ENCODE measurements at places on chromosomes 16 and 17. TPM values are rescaled to one million over a fixed set of nuclear protein-coding genes. Genes with fewer than 3 reads are reported as not detected.

Gene CCDC43
- total RNA-seq, result 71.5 TPM

Gene ABCC12
- not detected for total RNA-seq

Gene IGF2BP1
- total RNA-seq, result 8.6 TPM

Gene KRT20
- not detected for total RNA-seq

Gene GPR142
- not detected for total RNA-seq

Gene HEATR9
- total RNA-seq, result not detected

DNA sequence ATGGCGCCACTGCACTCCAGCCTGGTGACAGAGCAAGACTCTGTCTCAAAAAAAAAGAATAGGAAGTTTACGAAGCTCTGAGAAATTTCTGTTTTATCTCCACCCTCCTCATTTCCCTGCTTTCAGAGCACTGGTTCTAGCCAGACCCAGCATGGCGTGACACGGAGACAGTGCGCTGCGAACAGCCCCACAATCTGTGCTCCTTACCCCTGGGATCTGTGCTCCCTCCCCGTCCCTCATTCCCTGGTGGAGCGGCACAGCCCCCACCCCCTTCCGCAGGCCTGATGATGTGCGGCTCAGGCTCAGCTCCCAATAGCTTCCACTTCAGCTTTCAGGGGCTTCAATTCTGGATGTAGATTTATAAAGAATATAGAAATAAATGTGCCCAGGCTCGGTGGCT is 56.1 kb upstream of the ENDOV start:
- no peak for DNase-seq

GRCh38 chr17:73376152-73376551 is 64.4 kb upstream of the CDC42EP4 start:
- DNase-seq, result no peak

- DNase-seq, result no peak
Measured at GRCh38 chr17:45953561-45953960, 45.5 kb upstream of the STH start.

DNA sequence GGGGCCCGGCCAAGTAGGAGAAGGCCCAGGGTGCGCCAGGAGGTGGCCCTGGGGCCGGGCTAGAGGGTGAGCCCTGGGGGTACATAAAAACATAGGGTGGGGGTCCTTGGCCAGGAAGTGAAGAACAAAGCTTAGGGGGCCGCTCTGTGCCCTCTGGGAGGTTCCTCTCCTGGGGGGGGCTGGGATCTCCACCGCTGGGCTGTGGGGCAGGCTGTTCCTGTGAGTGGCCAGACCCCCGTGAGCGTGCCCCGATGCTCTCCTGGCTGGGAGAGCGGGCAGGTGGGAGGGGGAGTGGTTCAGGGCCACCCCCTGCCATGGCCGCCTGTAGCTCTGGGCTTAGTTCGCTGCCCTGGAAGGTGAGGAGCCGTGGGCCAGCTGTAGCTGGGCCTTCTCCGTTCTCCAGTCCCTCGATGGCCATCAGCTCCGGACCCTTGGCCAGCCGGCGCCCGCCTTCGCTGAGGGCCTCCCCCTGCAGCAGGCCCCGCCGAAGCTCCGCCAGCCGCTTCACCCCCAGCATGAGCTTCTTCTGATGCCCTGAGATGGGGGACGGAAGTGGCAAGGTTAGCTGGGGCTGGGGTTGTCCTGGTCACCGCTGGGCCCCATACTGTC is 12.5 kb downstream of the CASKIN2 start:
- no peak for DNase-seq

- DNase-seq, result no peak
Measured at GRCh38 chr17:19369846-19370492, 7.4 kb upstream of the B9D1 start.

GRCh38 chr16:51431517-51432241 is 280.6 kb upstream of the SALL1 start:
- DNase-seq, result no peak

DNA sequence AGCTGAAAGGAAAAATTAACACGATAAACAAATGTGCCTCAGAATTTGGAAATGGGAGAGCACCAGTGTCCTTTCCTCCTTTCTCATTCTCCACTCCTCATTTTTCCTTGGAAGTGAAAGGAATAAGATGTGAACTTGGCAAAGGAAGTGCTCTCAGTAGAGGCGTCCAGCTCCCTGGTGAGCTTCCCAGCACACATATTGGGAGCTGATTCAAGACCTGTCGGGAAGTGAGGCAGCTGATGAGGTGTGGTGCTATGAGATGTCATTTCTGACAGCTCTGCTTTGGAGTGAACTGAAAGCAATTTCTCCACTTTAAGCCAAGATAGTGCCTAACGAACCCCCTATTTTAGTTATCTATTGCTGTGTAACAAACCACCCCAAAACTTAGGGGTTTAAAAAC is 238.5 kb upstream of the IRX3 start:
- DNase-seq, result no peak

DNA sequence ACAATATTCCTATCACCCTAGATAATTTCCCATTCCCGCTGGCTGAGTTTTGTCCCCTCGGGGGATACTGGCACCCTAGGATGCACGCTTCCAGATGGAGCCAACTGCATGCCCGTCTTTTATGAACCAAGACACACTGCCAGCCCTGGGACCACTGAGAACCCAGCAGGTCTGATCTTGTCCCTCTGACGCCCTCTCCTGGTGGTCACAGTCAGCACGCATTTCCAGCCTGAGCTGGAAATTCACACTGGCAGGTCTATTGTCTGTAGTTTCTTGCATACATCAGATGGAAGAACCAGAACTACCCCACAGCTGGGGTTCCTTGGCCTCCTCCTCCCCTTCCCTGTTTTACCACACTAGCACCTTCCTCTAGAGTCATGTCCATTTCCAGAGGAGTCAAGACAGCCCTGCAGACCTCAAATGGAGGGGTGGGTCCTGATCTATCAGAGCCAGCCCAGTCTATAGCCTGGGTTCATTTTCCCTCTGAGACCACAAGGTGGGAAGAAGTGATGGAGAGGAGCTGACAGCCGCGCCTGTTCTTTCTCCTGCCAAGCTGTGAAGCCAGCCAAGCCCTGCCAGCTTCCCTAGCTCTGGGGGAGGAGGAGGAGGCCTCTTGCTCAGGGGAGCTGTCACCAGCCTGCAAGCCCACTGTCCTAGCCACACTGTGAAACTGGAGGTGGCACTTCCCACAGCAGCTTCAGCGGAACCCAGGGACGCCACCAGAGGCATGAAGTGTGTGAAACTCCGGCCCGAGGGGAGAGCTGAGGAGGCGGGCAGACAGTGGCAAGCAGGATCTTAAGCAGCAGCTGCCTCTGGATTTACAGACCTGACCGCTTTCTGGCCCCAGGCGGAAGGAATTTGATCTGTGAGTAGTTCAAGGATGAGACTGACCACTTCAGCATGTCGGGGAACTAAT is 29.3 kb downstream of the MXRA7 start:
- DNase-seq, result peak; percentile 95

DNA sequence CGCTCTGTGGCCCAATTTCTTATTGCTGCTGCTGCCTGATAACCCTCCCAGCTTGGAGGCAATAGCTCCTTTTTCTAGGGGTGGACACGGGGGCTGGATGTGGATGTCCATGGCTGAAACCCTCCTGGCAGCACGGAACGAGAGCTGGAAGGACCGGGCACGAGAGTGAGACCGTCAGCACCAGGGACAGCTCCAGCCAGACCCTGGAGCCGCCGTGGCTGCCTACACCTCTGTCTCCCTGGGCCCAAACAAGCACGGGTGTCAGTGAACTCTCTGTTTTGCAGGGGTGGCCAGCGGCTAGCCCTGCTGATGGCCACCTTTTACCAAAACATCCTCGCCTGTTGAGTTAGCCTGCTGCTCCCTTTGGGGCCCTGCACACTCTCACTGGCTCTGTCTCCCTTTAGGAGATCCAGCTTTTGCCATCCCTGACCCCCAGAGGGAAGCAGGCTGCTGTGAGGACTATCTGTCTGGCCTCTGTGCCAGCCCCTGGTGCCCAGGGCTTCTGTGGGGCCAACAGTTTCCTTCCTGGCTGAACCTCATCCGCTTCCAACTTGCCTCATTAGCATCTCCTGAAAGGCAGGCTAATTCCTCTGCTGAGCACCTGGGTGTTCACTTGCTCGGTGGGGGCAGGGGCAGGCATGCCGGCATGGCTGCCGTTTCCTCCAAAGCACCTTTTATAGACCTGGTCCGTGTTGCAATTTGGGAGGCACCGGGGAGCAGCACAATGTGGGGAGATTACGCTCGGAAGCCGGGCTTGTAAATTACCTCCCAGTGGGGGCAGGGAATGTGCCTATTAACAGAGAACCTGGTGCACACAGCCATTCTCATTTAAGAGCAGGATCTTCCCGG is 118.1 kb downstream of the ENGASE start:
- DNase-seq, result peak; percentile 40

GRCh38 chr16:66894948-66895688 is 14.8 kb downstream of the PDP2 start:
- DNase-seq, result peak; percentile 73

- no peak for DNase-seq
Measured at GRCh38 chr16:86496262-86496928, 13.9 kb upstream of the FOXF1 start.

GRCh38 chr16:68800257-68800875 is 43.0 kb upstream of the TANGO6 start:
- peak; percentile 90 for DNase-seq

GRCh38 chr16:17204644-17205043 is 266.1 kb downstream of the XYLT1 start:
- DNase-seq, result no peak

- no peak for DNase-seq
Measured at GRCh38 chr17:79819085-79819484, 20.2 kb downstream of the CBX4 start.

DNA sequence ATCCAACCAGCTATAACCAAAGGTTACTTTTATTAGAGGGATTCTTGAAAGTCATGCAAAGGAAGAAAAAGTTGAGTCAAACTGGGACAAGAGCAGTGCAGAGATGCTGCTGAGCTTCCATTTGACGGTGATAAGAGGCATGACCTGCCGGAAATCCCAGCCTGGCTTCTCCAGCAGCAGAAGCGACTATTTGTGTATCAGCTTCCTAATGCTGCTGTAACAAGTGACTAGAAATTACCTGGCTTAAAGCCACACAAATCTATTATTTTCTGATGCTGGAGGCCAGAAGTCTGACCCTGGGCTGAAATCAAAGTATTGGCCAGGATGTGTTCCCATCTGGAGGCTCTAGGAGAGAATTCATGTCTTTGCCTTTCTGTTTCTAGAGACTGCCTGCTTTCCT is 41.6 kb upstream of the CPPED1 start:
- DNase-seq, result no peak
